ENCODE measurements at places on chromosomes 4 and X.

- no peak for DNase-seq
Measured at GRCh38 chr4:139441029-139441428, 12.9 kb upstream of the RAB33B start.

DNA sequence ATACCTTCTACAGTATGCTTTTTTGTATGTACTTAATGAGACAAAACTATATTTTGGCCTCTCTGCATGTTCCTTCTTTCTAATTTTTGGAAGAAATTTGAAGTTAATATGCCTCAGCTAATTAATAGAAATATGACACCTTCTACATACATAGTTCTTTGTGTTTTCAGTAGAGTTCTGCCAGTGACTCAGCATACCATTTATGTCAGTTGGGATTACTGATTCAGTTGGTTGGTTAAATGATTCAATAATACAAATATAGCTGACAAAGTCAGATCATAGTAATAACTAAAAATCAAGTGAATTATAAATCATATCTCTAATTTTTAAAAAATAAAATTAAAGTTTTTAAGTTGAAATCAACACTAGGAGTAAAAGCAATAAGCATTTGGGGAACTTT is 16.8 kb downstream of the BTC start:
- DNase-seq: no peak

DNA sequence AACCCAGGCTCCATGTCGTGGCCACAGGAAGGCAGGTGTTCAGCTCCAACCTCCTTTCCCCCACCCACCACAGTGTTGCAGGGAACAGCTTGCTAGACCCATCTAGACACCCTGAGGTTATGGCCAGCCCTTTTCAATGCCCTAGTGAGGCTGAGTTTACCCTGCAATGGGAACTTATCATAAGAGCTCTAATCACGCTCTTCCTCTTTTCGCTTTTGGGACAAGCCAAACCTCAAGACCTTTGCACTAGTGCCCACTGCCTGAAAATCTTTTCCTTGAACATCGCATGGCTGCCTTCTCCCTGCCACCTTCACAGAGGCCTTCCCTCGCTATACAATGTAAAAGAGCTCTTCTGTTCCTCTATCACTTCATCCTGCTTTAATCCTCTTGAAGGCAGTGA is 2.4 kb upstream of the FGFBP2 start:
- no peak for DNase-seq

DNA sequence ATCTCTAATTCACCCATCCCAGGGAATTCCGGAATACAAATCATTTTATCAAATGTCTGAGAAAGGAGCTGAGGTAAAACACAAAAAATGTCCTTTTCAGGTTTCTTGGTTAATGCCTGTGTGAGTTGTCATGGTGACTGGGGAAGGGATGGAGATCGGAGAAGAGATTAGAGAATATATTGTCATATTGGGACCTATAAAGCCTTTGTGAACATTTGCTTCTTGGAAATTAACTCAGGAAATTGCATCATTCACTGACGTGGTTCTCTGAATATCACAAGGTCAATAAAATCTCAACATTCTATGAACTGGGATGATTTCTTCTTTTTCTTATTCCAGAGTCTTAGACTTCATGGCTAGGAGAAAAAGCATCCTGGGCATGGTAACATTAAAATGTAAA is 174.8 kb upstream of the GLRA2 start:
- DNase-seq: no peak

GRCh38 chr4:40194602-40195161 is 2.1 kb upstream of the RHOH start:
- no peak for DNase-seq

- no peak for DNase-seq
Measured at GRCh38 chr4:105613306-105613705, 60.9 kb downstream of the ARHGEF38 start.

GRCh38 chr4:79949178-79949577 is 123.9 kb downstream of the ANTXR2 start:
- DNase-seq: no peak

DNA sequence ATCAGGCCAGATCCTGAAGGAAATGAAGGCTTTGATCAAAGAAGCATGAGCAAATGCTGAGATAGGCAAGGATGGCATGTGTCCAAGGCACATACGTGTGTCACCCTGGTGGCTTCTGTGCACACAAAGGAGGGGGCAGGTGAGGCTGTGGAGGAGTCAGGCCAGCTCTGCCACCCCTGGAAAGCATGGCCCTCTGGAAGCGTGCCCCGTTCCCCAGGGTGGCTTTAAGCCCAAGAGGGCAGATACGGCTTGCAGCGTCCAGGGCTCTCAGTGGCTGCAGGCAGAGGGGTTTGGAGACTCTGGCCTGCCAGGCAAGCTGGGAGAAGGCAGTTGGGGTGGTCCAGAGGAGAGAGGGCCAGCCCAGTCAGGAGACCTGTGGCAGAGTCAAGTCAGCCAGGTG is 25.6 kb downstream of the PNMA6E start:
- DNase-seq: no peak

GRCh38 chrX:56763556-56764152 is 34.6 kb downstream of the NBDY start:
- no peak for DNase-seq

DNA sequence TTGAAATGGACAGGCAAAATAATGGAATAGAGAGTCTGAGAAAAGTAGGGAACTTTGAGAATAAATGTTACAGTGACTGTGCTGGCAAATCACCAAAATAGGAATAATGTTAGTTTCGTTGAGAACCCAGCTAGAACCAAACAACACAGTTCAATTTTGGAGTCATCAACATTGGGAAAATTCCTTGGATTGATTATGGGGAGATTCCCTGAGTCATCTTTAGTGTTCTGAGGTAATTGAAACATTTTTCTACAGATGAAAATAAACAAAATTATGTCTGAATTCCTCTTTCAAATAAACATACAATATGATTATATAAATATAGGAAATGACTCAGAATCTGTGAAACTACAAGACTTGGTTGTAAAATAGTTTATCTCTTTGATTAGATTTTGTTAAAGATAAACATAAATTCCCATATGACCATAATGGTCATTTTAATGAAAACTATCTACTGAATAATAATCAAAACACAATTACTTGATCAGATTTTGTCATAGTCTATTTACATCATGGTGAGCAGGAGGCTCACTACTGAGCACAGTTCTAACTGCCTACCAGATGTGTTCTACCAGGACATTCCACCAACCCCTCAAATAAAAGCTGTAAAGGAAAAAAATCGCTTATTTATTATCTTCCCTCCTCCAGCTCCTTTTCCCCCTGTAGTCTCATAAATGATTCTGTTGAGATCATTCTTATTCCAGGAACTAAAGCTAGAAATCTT is 51.4 kb upstream of the GABRA2 start:
- no peak for DNase-seq

DNA sequence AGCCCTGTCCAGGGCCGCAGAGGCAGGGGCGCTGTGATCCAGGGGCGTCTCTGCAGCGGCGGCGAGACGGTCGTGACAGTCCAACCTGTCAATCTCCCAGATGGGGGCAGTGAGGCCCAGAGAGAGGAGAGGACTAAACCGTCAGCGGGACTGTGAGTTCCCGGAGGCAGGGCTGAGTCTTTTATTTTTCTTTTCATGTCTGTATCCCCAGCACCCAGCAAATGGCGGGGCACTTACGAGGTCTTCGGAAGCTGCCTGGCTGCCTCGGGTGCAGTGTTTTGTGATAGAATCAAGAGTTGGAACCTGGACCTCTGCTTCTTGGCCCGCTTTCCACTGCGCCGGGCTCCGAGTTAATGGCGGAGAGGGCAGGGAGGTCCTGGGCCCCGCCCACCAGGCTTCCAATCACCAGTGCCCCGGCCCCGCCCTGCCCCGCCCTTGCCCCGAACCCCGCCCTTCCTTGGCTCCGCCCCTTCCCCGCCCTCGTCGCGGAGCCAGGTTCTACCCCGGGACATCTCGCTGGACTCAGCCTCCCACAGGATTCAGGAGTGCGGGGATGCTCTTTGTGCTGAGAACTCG is 35.3 kb upstream of the GRPEL1 start:
- DNase-seq: peak; percentile 94

GRCh38 chr4:177517862-177518261 is 75.6 kb upstream of the AGA start:
- no peak for DNase-seq

GRCh38 chr4:66629927-66630326 is 915.4 kb downstream of the CENPC start:
- DNase-seq: no peak

GRCh38 chrX:30930679-30931078 is 41.6 kb upstream of the TAB3 start:
- DNase-seq: no peak

DNA sequence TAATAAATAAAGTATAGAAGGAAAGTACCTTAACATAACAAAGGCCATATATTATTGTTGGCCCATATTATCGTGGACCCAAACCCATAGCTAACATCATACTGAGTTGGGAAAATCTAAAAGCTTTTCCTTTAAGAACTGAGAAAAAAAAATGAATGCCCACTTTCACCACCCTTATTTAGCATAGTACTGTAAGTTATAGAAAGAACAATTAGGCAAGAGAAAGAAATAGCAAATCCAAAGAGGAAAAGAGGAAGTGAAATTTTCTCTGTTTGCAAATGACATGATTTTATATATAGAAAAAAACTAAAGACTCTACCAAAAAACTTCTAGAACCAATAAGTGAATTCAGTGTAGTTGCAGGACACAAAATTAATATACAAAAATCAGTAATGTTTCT is 1854.6 kb downstream of the PCDH7 start:
- no peak for DNase-seq

DNA sequence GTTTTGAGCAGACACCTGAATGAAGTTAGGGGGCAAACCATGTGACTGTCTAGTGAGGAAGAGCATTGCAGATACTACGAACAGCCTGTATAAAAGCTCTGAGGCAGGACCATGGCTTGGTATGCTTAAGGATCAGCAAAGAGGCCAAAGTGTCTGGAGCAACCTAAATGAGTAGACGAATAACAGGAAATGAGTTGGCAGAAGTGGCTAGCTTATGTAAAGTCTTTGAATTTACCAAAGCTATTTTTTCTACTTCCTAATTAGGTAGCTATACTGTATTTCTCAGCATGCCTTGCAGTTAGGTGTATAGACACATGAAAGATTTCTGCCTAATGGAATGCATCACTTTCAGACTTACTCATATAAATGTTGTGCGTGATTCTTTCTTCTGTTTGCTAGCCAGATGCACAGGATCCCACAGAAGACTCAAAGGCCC is 9.3 kb upstream of the GPRIN3 start:
- no peak for DNase-seq

DNA sequence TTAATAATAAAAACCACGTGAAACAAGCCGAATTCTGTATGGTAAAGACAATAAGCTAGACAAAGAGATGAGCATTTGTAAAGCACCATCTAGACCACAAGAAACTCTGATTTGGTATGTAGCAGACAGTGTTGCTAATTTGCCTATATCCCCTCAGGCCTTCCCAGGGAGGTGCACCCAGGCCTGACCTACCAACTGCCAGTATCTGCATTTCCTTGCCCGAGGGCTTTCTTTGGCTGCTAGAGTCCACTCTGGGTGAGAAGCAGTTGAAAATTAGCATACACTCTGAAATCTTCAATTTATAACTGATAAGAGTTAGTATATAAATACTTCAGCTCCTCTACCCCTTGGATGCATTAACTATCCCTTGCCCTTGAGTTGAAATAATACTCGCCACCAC is 37.4 kb upstream of the IL1RAPL1 start:
- no peak for DNase-seq

DNA sequence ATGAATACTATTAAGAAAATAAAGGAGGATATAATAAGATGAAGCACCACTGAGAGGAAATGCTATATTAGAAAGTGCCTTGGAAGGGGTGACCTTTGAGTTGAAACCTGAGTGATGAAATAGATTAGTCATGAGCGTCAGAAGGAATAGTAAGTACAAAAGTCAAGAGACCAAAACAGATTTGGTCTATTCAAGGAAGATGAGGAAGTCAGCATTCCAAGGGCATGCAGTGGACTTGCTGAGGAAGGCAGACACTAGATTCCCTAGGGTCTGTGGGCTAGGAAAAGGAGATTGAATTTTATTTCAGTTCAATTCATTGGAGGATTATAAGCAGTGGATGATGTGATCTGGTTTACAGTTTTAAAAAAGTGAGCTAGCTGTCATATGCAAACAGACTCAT is 73.0 kb upstream of the WDFY3 start:
- no peak for DNase-seq

DNA sequence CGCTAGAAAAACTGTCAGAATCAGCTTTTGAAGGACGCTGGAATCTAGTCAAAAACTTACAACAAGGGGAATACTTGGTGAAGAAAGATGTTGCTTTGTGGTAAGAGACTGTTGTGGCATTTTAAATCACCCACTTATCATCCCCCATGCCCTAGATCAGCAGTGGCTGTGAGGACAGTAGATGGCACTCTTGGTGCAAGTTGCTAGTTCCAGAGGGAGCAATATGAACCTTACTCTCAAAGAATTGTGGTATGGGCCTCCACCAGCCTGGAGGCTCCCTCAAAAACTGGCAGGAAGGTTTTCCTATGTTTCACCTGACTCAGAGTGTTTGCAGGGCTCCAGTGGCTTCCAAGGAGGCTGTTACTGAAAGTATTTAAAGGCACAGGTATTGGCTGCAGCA is 37.7 kb upstream of the SLC16A2 start:
- DNase-seq: no peak
